ENCODE measurements at places on chromosomes 12 and 14.
A peak's percentile ranks its signal among the peaks of the same experiment; 100 is the strongest.

DNA sequence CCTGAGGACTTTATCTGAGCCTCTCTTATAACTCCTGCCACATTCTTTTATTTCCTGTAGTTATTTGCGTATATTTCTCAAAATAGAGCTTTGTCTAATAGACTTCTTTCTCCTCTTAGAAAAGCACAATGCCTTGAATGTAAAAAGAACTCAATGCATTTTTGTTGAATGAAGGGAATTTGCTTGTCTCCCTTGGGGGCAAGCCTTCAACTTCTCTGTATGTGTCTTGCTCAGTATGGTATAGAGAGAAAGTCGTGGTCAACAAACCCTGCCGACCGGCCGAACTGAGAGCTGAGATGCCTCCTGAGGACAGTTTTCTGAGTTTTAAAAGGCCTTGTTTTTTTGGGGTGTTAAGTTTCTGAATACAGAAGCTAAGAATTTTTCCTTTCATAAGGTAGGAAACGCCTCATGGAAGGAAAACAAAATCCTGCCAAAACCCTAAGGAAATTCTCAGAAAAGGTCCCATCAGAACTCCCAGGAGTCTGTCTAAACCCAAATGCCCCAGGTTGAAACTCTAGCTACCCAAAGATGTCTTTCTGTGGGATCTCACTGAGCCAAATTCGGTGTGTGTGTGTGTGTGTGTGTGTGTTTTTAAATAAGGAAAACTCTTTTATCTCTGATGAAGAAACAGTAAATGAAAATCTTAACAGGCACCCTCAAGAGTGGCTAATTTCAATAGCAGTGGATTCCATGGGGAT, 136.6 kb downstream of the C12orf75 start:
- no peak for DNase-seq

- DNase-seq, result no peak
Measured at GRCh38 chr14:106227793-106228192, 701.4 kb downstream of the TMEM121 start.

GRCh38 chr12:47273191-47273626, 193.4 kb upstream of the AMIGO2 start:
- no peak for DNase-seq

GRCh38 chr12:108173892-108174291, 44.8 kb downstream of the WSCD2 start:
- DNase-seq, result no peak

- DNase-seq, result no peak
Measured at GRCh38 chr14:84937016-84937415, 592.9 kb upstream of the FLRT2 start.

DNA sequence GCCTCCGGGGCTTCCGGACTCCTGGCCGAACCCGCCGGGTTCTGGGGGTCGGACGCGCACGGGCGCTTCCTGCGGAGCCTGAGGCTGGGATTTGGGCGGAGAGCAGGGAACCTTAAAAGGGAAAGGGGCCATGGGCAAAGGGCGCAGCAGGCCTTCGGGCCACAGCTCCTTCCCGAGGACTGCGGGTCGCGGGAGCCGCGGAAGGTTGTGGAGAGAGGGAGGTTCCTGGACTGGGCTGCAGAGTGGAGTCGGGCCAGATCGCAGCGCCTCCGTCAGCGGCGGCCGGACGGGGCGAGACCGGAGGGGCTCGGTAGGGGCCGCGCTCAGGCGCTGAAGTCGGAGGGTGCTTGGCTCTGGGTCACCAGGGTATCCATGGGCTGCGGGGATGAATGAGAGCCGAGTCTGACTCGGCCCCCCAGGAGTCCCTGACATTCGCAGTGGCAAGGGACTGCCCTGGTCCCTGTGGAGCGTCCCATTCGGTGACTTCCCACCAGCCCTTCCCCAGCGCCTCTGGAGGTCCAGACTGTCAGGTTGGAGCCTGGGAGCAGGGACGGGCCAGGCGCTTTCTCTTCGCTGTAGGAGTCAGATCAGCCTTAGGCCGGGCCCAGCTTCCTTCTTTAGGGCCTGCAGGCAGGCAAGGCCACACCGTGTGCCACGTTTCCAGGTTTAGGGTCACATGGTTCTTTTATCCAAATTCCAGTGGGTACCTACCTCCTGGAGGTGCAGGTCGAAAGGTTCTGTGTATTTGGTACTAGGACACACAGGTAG, 938 bp upstream of the SLC25A29 start:
- no peak for DNase-seq

DNA sequence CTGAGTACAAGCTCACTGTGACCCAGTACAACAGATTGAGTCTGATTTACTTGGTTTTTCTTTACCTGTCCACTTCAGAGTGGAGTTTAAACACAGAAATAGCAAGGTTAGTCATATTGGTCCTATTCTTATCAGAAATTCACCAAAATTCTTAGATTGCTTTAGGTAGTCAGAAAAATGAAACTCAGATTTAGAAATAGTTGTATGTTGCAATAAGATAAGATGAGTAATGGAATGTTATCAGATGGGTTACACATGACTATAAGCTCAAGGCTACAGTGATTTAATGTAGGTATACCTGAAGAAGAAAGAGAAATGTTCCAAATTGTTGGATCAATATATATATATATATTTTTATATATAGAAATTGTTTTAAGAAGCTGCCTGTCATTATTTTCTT, 524.1 kb downstream of the LRFN5 start:
- DNase-seq, result no peak

GRCh38 chr12:111596985-111597830, 1.9 kb downstream of the ATXN2 start:
- peak; percentile 37 for DNase-seq

DNA sequence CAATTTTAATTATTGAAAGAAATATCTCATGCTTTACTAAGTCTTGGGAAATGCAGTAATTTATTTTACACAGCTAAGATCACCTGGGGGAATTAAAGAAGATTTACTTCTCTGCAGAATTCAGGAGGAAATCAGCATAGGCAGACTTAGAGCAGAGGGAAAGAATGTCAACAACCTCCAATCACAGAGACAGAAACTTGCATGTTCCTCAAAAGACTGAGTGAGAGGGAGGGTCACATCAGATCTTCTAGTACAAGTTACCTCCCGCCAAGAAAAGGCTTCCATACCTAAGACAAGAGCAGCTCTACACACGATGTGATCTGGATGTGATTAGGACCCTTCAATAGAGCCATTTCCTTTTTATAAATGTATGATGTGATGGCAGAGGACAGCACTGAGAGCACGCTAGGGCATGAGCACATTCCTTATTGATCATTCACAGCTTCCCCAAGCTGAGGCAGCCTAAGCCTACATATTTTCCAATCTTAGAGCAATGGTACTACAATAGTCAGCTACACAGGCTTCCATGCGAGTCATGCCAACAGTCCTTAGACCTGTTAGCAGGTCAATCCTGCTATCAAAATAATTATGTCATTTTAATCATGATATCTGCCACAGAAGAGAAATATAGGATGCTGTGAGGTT, 403.3 kb downstream of the ETNK1 start:
- no peak for DNase-seq

DNA sequence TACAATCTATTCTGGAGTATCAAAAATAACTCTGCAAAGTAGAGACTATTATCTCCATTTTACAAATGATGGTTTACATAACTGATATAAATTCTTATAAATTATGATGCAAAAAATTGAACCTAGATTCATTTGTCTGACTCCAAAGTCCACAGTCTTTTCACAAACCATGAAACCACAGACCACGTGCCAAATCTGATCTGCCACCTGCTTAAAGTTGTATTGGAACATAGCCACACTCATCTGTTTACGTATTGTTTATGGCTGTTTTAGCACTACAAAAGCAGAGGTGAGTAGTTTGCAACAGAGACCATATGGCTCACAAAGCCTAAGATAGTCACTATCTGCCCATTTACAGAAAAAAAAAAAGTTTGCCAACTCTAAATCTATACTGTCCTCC, 105.3 kb downstream of the KCNH5 start:
- DNase-seq, result no peak

GRCh38 chr12:89768586-89769482, 60.2 kb upstream of the ATP2B1 start:
- DNase-seq, result peak; percentile 51

GRCh38 chr14:37901978-37902377, 305.7 kb upstream of the SSTR1 start:
- no peak for DNase-seq

DNA sequence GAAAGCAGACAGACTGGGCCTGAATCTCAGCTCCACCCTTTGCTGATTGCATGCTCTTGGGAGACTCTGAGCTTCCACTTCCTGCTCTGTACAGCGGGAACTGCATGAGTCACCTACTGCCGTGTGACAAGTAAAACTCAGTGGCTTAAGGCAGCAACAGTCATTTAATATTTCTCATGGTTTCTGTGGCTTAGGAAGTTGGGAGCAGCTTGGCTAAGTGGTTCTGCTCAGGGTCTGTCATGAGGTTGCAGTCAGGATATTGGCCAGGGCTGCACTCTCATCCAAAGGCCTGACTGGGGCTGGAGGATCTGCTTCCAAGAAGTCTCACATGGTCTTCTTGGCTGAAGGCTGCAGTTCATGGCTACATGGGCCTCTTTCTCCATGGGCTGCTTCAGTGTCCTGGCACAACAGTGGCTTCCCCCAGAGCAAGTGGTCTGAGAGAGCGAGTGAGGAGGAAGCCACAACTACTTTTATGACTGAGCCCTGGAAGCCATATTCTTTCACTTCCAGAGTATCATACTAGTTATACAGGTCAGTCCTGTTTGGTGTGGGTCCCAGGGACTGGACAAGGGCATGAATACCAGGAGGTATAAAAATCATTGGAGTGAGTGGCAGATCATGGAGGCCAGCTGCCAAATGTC, 49.7 kb downstream of the FAM222A start:
- no peak for DNase-seq
